ENCODE measurements at places on chromosomes 2 and 18.

DNA sequence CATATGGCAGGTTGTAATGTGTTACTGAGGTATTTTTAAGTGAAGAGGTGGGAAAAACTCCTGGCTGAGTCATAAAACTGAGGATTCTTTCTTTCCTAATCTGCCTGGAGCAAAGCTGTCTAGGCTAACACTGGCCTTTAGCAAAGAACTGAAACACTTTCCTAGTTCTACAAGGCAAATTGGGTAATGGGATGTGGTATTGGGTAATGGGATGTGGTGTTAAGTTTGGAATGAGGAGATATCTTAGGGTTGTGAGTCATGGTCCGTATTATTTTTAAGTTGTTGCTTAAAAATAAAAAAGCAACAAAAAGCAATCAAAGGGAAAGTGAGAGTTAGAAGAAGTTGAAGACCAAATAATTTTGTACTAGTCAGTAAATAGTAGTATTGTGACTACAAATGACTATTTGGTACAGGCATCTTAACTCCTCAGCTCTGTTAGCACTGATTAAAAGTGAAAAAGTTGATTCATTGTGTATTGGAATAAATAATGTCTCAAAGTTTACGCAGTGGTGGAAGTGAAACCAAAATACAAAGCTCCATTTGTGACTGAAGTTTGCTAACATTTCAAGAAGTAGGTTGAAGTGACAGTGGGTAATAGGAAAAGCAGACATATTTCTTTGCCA lies 216.8 kb downstream of the CAMKMT start:
- no peak for DNase-seq

- DNase-seq = no peak
Measured at GRCh38 chr2:1132328-1132969, 181.8 kb downstream of the SNTG2 start.

GRCh38 chr2:182435754-182436153 lies 8.9 kb upstream of the PDE1A start:
- no peak for DNase-seq

DNA sequence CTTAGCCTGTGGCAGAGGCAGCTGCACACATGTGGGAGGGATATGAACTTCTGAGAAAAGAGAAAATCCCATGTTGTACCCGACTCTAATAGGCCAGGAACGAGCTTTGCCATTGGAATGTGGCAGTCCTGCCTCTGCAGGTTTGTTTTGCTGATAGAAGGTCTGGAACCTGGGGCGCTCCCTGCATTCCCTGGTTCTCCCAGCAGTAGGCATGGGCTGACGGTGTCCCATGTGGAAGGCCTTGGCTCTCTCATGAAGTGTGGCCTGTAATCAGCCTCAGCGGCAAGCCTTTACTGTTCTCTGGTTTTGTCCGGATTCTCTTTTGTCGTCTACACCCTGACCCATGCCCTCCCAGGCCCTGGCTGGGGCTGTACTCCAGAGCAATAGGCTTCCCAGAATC lies 72.3 kb downstream of the KIF5C start:
- DNase-seq = no peak

GRCh38 chr2:8049176-8049575 lies 632.7 kb upstream of the ID2 start:
- no peak for DNase-seq

GRCh38 chr2:154048905-154049304 lies 177.2 kb downstream of the GALNT13 start:
- no peak for DNase-seq

GRCh38 chr2:204505488-204505887 lies 39.8 kb upstream of the PARD3B start:
- DNase-seq = no peak

- no peak for DNase-seq
Measured at GRCh38 chr2:52955079-52955478, 812.5 kb upstream of the CHAC2 start.

GRCh38 chr2:130760754-130761751 lies 5.7 kb downstream of the AMER3 start:
- no peak for DNase-seq

DNA sequence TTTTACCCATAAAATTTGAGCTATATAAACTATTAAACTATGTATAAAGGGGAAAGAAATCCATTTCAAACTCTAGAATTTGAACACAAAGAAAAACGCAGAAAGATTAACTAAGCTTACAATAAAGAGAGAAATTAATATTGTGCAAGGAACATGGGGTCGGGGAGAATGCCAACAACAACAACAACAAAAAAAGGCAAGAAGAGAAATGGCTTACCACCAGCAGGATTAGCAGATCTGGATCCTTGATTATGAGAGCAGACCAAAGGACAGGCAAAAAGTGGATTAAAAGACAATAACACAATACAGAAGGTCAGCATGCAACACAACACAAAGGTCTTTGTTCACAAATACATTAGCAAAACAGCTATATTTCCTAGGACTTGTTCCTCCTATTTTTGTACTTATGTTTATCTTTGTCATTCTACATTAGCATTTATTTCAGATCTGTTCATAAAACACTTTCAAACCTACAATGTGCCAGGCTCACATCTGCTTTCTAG lies 103.4 kb upstream of the RNU4ATAC start:
- no peak for DNase-seq
